ENCODE measurements at places on chromosomes 2 and 18.

DNA sequence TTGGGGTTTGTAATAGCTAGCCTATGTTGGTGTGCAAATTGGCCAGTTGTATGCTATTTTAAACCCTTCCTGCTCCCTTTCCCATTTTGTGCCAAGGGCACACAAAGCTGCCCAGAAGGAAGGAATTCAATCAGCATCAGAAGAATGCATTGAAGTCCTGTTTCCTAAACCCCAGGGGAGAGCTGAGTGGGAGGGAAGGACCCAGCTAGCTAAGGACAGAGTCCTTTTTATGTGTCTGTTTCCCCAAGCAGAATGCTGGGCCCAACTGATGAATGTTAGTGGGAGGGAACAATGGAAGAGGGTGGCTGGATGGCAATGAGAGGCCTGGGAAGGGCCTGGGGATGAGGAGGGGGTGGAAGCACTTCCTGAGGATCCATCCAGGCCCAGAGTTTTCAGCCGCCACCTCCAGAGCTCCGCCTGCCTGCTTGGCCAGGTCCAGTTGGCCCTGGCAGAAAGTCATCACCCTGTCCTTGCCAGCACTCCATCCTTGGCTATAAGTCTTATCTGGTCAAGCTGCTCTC is 32.7 kb downstream of the MEX3C start:
- DNase-seq, result peak; percentile 49

- DNase-seq, result no peak
Measured at GRCh38 chr2:43317680-43318079, 91.3 kb upstream of the ZFP36L2 start.

GRCh38 chr2:70475266-70475665 is 78.4 kb downstream of the TGFA start:
- no peak for DNase-seq

DNA sequence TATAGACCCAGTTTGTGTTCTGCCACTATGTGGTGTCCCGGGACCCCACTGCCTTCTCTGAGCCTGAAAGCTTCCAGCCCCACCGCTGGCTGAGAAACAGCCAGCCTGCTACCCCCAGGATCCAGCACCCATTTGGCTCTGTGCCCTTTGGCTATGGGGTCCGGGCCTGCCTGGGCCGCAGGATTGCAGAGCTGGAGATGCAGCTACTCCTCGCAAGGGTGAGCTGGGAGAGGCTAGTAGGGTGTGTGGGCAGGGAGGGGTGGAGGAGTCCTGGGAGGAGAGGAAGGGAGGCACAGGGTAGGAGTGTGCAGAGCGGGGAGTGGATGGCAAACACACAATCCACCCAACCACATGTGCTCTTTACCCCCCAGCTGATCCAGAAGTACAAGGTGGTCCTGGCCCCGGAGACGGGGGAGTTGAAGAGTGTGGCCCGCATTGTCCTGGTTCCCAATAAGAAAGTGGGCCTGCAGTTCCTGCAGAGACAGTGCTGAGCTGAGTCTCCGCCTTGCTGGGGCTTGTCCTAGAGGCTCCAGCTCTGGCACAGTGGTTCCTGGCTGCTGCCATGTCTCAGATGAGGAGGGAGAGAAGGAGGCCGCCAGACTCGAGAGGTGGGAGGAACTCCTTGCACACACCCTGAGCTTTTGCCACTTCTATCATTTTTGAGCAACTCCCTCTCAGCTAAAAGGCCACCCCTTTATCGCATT is 16.9 kb downstream of the PRKAG3 start:
- DNase-seq, result no peak

DNA sequence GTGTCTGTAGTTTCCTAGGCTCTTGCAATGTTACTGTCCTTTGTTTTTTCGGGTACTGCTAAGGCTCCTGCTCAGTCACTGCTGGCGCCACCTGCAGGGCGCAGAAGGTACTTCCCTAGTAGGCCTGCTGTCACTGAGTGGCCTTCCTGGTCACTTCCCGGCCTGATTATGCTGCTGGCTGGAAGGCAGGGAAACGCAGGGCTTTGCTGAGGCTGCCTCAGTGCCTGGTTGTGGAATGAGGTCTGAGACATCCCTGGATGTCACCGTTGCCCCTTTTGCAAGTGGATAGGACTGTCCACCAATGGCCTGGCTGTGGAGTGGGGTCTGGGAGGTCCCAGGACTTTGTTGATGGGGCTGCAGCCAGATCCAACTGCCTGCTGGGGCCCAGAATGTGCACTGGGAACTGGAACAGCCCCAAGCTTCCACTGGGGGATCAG is 13.1 kb downstream of the DAW1 start:
- peak; percentile 76 for DNase-seq

DNA sequence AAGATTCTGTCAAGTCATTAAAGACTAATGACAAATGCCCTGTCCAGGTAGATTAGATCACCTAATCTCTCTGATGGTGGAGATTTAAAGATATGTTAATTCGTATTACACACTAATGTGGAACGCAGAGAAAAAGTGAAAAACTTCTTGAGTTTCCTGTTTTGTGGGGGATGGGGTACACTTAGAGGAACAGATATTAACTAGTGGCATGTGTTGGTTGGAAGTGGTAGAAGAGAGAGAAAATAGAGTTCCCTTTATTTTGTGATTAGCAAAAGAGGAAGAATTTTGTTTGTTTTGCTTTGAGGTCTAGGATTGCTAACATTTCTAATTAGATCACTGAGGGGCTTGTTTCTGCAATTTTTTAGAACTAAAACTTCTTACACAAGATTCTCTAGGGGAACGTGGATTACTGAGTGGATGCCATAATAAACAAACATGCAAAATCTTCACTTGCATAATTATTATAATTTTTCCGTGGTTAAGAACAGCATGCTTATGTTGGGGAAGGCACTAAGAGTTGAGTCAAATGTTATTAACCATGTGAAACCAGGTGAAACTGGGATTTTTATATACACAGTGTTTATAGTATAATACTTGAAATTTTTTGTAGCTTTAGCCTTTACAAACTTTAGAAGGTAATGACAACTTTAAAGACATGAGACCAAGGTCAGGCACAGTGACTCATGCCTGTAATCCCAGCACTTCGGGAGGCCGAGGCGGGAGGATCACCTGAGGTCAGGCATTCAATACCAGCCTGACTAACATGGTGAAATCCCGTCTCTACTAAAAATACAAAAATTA is 97.4 kb upstream of the STK17B start:
- no peak for DNase-seq

DNA sequence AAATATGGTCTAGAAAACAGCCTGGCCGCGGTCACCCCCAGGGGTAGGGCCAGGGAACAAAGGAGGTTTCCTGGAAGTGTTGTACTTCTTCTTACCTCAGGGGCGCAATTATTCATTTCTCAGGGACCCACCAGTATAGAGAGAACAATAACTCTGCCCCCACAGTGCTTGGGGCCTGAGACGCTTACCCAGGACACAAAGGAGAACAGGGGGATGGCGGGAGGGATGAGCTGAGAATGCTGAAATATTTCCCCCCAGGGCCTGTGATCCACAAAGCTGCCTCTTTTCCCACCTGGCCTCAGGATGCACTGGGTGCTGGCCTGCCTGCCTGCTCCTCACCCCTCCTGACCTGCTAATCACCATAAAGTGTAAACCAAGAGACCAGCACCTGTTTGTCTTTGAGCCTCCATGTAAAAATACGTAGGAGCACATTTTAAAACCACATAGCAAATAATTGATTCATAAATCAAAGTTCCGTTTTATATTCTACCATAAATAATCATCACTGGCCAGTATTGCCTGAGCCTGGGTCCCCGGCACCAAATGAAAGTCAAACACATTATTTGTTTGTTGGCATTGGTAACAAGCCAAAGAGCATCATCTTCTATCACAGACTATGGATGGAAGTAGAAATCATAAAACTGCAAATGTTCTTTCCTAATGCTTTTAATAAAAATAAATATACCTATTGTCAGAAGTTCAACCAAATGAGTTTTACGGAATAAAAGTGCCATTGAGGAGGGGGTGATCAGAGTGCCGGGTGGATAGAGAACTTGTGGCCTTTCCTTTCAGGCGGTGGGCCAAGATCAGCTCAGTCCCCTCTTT is 67.3 kb upstream of the RMDN2 start:
- no peak for DNase-seq
